ENCODE measurements at places on chromosomes 2 and 18.

DNA sequence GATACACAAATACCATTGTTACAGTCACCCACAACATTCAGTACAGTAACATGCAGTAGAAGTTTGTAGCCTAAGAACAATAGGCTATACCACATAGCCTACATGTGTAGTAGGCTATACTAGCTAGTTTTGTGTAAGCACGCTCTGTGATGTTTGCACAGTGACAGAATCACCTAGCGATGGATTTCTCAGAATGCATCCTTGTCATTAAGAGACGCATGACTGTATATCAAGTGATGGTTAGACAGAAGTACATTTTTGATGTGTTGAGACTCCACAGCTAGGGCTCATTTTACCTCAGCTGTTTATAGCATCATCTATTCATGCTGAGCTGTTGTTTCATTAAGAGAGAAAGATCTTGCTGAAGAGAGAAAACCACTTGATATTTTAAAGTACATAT, 19.4 kb downstream of the PLEKHA3 start:
- no peak for DNase-seq

DNA sequence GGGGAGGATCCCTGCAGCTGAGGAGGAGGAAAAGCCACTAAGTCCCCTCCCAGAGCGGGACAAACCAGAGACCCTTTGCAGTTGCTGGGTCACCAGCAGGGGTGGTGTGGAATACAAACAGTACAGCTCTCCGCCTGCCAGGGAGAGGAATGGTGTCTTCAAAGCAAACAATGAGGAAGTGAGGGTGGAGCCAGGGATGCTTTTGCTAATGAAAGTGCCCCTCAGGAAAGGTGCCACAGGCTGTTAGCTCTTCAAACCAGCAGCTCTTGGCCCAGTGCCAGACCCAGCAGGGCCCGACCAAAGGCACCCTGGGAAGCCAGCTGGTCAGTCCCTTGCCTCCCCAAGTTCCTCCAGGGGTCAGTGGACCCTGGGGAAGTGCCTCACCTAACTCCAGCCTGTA, 102.8 kb downstream of the HIBCH start:
- DNase-seq, result no peak

DNA sequence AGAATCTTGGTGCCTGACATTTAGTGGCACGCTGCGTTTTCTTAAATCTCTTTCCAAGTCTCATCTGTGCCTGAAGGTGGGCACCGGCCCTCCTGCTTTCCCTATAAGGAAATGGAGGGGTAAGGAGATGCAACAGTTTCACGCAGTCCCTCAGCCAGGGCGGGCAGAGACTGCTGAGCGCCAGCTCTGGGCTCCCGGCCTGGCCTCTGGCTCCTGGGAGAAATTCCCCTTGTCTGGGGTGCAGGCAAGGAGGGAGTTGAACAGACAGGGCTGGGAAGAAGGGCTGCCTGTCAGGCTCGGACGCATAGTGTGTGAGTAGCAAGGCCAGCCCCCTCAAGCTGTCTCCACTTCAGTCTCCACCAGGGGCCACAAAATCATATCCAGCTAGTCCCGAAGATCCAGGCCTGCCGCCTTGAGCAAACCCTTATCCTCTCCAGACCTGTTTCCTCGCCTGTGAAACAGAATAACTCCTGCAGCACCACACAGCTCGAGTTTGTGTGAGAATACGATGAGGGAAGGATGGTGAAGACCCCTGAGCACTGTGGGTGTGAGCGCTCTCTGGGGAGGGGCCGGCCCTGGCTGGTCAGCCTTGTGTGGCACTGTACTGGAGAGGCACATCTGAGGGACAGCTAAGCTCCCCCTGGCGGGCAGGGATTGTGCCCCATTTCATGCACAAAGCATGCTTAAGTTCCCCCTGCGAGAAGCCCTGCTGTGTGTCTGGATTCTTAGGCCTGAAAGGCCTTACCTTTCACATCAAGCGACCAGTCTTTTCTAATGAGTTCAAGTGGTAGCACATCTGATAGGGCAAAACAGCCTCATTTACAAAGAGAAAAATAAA, 33.8 kb downstream of the SDC1 start:
- DNase-seq, result no peak

DNA sequence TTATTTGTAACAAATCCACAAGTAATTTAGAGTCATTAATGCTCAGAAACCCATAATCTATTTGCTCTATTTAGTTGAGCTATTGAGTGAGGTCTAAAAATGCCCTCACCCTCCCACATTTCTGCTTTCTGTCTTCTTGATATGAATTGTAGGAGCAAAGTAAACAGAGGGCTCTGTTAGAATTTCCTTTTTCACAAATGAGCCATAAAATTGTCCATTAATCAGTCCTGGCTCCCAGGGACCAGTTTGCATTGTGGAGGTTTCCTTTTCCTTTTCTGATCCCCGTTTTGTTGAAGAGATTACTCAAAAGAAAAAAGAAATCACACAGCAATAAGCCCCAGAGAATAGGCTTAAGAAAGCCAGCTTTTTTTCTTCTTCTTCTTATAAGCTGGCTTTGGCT, 476.7 kb downstream of the EPHA4 start:
- DNase-seq, result no peak

GRCh38 chr2:195694553-195694952, 37.5 kb downstream of the SLC39A10 start:
- no peak for DNase-seq

- DNase-seq, result no peak
These were observed 23.9 kb downstream of the SP5 start for GRCh38 chr2:170739048-170739447.

- DNase-seq, result no peak
These were observed 38.7 kb downstream of the PKDCC start for GRCh38 chr2:42086500-42086953.

DNA sequence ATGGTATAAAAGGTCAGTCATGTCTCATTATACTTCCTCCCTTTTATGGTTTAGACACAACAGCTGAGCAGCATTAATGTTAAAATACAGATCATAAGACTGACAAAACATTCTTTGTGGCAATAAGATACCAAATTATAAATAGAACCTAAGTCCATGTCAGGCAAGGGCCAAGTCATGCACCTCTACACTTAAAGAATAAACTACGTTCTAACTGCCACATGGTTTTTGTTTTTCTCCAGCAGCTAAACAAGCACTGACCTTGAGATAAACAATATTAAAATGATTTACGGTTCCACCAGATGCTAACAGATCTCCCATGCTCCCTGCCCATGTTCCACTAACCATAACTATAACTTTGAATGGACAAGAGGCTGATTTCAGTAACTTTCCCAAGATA, 368.6 kb upstream of the TFPI start:
- DNase-seq, result no peak

DNA sequence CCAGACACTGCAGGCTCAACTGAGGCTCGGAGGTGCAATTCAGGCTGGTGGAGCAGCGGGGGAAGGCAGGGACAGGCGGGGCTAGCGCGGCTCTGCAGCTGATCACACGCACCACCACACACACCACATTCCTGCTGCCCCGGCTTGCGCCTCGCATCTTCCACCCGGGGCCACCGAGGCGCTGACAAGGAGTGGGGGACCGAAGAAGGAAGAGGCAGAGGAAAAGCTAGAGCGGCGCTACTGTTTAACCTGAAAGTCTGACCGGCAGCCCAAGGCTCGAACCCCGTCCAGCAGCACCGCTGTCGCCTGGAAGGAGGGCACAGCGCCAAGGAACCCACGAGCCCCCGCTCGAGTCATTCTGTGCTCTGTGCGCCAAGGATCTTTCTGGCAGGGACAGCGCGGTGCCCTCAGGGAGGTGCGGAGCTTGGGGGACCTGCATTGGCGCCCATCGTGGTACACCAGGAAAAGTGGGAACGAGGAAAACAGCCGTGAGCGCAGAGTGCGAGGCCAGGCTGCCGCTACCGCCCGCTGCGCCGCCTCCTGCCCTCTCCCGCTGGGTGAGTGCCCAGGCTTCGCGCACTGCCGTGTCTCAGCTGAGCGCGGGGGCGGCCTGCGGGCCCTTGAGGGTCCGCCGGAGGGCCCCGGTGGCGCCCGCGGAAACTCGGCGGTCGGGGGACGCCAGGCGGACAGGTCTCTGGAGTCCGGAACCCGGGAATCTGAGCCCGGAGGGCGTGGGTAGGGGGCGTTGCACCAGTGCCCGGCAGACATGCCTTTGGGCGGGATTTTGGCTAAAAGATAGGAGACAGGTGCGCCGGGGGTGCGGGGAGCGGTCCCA, 860 bp upstream of the KCNJ3 start:
- no peak for DNase-seq

DNA sequence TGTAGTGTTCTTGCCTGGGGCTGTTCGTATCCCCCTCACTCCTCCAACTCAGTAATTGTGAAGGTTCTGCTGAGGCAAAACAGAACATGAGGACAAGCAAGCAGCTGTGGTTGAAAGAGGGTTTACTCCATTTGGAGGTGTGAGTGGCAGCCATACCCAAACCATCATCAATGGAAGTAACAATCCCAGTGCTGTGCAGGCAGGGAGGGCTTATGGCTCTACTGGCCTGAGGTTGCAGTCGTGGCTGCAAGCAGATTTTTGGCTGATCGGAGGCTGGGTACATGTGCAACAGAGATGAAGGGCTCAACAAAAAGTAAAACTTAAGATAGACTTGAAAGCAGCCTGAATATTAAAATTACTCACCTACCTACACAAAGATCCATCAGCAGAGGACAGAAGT, 13.2 kb downstream of the SRSF7 start:
- DNase-seq, result no peak

DNA sequence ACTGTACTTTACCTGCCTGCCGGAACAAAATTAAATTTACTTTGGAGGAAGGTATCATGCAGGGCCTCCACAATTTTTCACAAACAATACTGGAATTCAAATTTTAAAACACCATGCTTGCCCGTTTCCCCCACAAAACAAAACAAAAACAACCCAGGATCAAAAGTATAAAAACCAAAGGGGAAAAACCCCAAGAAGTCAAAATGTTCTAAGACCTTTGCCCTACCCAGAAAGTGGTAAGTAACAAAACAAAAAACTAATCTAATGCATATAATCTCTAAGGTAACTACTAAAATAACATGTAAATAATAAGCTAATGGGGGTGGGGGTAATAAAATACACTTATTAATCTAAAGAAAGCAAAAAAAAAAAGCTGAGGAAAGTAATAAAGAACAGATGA, 60.5 kb downstream of the CUL3 start:
- no peak for DNase-seq

DNA sequence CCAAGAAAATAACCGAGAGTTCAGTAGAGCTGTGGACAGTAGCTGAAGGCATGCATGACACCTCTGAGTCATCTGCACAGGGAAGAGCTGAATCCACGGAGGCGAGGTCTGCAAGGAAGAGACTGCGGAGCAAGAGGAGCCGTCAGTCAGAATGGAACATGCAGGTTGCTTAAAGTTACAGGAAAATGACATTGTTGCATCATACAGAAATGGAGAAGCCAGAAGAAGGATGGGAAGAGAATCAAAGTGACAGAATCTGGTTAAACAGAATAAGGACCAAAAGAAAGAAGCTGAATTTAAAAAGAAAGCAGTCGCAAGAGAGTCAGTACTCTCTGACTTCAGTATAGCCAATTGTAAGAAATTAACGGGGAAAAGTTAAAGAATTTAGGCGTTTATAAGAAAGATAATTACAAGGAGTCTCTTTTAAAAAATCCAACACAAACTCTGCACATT, 533.8 kb downstream of the ADCYAP1 start:
- no peak for DNase-seq

- DNase-seq, result no peak
These were observed 136.9 kb downstream of the HDAC4 start for GRCh38 chr2:239263669-239264491.

DNA sequence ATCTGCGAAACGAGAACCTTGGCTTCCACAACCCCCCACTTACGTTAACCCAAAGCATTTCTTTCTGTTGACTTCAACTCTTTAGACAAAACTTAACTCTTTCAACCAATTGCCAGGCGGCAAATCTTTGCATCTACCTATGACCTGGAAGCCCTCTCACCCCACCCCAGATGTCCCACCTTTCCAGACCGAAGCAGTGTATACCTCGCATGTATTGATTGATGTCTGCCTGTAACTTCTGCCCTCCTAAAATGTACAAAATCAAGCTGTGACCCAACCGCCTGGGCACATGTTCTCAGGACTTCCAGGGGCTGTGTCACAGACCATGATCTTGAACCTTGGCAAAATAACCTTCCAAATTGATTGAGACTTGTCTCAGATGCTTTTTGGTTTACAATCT, 12.3 kb downstream of the AQP12B start:
- no peak for DNase-seq

- DNase-seq, result no peak
These were observed 211.3 kb downstream of the ARL4C start for GRCh38 chr2:234285541-234285940.

All from activated effector memory CD4-positive, alpha-beta T cell treated with Interleukin-2 at 50 U/mL for 16 hours (primary cell).